HTR-8/SVneo (cell line): ENCODE measurements at places on chromosomes 16 and 17.

DNA sequence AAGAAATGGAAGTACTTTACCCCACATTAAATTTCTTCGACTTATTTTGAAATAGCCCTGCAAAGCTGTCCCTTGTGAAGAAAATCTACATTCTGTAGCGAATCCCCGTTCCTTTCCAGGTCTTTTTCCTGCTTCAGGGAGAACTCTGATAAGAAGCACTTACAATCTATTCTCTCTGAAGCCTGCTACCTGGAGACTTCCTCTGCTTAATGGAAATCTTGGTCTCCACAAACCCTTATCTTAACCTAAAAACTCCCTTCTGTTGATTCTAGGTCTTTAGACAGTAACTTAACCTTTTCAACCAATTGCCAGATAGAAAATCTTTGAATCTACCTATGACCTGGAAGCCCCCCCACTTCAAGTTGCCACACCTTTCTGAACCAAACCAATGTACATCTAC, 1.6 kb upstream of the CYBC1 start:
- DNase-seq = no peak

GRCh38 chr17:74526681-74527080, 4.6 kb downstream of the CD300LB start:
- DNase-seq = no peak

DNA sequence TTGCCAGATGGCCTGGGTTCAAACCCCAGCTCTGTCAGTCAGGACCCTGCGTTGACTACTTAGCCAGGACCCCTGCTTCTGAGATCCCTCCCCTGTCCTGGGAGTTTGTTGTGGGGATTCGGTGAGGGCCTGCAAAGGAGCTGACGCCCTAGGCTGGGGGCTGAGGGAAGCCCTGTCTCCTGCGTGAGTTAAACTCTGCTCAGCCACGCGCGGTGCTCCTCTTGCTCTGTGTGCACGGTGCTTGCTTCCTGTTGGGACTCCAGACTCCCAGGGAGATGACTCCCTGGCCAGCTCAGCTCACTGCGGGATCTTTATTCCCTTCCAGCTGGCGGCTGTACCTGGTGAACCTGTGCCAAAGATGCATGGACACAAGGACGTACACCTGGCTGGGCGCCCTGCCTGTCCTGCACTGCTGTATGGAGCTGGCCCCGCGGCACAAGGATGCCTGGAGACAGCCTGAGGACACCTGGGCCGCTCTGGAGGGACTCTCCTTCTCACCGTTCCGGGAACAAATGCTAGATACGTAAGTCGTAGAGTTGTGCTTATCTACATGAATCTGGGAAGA, 37.4 kb downstream of the RNF213 start:
- DNase-seq = no peak

GRCh38 chr17:68710976-68711375, 109.8 kb upstream of the FAM20A start:
- no peak for DNase-seq

- DNase-seq = peak; percentile 73
These were observed 25.3 kb upstream of the KSR1 start for GRCh38 chr17:27430882-27431491.

- no peak for DNase-seq
These were observed 2.9 kb downstream of the CMIP start for GRCh38 chr16:81447383-81448101.

GRCh38 chr17:38728290-38728831, 1.8 kb upstream of the CISD3 start:
- DNase-seq = no peak

GRCh38 chr16:11587643-11588247, 1.0 kb upstream of the LITAF start:
- no peak for DNase-seq

GRCh38 chr16:87675111-87675719, 72.9 kb downstream of the JPH3 start:
- DNase-seq = no peak

DNA sequence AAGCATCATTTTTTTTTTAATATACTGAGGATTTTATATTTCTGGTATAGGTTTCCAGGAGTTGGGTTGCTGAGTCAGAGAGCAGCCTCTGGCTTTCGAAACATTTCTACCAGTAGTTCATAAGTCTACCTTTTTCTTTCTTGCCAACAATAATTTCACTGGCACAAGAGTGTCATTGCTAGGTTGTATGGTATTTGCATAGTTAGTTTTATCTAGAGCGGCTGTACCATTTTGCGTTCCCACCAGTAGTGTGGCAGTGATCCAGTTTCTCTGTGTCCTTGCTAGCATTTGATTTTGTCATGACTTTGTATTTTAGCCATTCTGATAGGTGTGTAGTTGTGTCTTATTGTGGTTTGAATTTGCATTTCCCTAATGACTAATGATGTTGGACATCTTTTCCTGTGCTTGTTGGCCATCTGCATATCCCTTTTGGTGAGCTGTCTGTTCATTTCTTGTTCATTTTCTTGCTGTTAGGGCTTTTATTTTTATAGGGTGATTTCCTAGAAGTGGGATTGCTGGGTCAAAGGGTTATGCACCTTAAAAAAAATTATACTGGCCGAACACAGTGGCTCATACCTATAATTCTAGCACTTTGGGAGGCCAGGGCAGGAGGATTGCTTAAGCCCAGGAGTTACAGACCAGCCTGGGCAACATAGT, 39.9 kb downstream of the SNX29 start:
- DNase-seq = no peak

DNA sequence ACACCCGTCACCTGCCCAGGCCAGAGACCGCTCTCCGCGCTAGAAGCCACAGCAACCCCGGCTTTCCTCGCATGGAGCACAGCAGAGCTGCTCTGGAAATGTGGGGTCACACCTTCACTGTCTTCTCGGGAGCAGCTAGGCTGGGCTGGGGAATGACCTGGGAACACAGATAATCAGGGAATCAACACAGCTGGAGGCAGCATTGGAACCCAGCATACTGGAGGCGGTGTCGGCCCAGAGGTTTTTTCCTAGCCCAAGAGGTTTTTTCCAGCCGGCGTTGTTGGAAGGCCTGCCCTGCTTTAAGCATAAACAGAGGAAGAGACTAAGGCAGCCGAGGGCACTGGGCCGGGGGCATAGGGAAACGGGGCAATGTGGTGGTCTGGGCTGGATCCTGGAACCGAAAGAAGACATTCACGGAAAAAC, 791 bp upstream of the PLD6 start:
- DNase-seq = no peak

- no peak for DNase-seq
These were observed 4.5 kb downstream of the RMI2 start for GRCh38 chr16:11349599-11350276.

DNA sequence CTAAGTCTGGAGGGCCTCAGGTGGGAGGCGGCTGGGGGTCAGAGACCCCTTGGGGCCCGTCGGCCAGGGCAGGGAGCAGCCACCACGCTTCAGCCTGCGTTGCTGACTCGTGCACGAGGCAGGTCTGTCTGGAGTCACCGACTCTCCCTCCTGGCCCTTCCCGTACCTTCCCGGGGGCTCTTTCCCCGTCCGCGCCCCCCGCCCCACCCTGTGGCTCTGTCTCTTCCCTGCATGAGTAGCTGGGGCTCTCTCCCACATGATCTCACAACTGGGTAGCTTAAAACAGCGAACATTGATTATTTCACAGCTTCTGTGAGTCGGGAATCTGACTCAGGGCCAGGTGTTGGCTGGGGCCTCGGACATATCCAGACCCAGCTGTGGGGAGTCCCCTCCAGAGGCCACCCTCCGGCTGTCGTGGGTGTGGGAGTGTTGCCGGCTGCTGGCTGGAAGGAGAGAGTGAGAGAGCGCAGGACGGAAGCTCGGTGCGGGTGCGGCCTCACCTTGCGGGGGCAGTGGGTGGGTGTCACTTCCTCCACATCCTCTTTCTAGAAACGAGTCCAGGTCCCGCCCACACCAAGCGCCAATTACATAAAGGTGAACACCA, 17.3 kb downstream of the BAHCC1 start:
- no peak for DNase-seq

GRCh38 chr17:59506894-59507726, 58.3 kb upstream of the DHX40 start:
- DNase-seq = no peak

GRCh38 chr17:12415031-12415430, 250.7 kb upstream of the MYOCD start:
- DNase-seq = no peak

DNA sequence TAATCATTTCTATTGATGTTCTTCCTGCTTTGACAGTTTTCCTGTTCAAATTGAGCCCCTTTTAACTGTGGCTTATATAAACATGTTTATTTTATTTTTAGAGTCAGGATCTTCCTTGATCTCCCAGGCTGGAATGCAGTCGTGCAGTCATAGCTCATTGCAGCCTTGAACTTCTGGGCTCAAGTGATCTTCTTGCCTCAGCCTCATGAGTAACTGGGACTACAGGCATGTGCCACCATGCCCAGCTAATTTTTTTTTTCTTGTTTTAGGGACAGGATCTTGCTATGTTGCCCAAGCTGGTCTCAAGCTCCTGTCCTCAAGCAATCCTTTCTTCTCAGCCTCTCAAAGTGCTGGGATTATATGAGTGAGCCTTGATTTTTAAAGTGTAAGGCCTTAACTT, 14.7 kb downstream of the PHKB start:
- DNase-seq = no peak

- DNase-seq = no peak
These were observed 187.5 kb downstream of the TANC2 start for GRCh38 chr17:63153488-63153887.

DNA sequence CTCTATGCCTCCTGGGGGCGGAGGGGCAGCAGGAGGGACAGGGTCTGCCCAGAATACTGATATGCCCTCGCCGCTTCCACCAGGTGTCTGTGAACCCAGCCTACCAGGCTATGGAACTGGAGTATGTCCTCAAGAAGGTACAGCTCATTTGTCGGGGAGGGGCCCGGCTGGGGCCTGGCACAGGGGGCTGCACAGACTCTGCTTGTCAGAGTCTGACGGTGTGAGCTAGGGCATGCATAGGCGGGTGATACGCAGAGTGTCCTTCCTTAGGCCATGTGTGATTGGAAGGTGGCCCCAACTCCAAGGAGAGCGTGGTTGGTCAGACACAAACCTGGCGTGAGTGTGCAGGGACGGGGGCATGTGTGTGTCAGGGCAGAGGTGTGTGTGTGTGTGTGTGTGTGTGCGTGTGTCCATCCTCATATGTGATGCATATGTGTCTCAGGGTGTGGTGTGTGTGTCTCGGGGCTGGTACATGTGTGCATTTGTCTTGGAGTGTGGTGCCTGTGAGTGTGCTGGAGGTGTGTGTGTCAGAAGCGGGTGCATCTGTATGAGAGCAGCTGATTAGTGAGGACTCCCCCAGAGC, 7.0 kb downstream of the CHAD start:
- no peak for DNase-seq

GRCh38 chr17:8125154-8125946, 1.4 kb upstream of the HES7 start:
- DNase-seq = peak; percentile 82

DNA sequence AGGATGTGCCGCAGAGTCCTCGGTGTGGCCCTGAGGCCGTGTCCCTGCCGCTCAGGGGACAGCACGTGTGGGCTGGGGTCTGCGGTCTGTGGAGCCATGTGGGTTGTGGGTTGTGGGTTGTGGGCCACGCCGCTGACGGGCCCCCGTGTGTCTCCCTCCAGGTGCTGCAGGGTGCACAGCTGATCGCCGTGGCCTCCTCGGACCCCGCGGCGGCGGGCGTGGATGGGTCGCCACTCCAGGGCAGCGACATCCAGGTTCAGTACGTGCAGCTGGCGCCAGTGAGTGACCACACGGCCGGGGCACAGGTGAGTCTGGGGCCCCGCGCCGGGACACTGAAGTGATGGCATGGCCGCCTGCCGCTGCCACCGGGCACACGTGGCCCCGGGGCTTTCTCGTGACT, 120.7 kb downstream of the BANP start:
- no peak for DNase-seq

- no peak for DNase-seq
These were observed 235.1 kb downstream of the CEP112 start for GRCh38 chr17:65956814-65957213.

GRCh38 chr16:57960826-57961472, 10.0 kb downstream of the CNGB1 start:
- DNase-seq = no peak

DNA sequence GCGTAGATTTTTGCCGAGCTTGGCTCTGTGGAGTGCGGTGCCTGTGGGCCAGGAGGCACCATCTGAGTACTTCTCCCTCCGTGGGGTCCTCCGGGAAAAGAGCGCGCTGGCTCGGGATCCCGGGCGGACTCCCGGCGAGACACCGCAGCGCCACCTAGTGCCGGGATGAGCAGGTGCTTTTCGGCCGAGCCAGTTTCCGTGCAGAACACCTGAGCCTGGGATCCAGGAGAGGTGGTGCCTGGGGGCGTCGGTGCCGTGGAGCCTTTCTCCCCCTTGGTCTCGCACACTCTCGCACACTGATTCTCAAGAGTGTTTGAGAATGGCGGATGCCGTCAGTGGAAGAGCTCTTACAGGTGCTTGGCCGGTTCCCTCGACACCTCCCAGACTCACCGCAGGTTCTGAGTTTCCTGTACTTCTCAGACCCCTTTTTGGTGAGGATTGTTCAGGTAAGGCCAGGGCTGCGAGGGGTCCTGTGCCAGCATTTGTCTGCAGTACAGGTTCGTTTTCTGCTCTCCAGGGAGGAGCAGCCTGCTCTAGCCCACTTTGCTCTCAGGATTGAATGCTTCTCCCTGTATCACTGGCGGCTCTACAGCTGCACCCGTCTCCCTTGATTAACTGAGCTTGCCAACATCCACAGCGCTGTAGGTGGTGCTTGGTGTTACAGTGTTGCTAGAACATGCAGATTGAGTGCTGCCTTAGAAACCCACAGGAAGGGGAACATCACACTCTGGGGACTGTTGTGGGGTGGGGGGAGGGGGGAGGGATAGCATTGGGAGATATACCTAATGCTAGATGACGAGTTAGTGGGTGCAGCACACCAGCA, 23.3 kb downstream of the TBCD start:
- peak; percentile 59 for DNase-seq

DNA sequence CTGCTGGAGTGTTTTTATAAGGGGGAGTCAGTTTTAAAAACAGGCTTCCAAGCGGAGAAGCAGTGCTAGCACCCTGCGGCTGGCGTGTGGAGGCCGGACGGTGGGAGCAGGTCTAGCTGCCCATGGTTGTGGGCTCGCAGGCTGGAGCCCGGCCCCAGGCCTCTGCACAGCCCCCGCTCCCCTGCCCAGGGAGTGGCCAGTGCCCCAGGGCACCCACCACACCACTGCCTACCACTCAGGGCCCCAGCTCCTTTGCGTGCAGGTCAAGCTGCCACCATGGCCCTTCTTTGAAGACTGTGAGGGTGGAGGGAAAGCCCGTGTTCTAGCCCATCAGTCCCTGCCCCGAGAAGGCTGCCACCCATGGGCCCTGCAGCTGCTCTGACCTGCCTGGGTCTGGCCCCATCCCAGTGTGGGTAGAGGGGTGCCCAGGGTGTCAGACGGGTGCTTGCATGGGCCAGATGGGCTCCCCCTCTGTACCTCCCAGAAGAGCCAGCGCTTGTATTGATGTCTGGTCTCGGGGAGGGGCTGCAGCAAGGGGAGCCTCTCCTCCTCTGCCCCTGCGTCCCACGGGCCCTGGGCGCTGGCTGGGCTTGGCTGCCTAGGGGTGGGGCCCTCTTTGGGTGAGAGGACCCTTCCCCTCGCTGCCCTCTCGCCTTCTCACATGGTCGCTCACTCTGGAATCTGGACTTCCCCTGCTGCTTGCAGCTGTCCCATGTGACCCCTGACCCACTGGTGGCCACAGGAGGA, 1.5 kb upstream of the NUDT16L1 start:
- DNase-seq = no peak
